Left hindlimb (tissue), 1 donor: ENCODE measurements at places on chromosomes 16 and 17.
A peak's percentile ranks its signal among the peaks of the same experiment; 100 is the strongest.

DNA sequence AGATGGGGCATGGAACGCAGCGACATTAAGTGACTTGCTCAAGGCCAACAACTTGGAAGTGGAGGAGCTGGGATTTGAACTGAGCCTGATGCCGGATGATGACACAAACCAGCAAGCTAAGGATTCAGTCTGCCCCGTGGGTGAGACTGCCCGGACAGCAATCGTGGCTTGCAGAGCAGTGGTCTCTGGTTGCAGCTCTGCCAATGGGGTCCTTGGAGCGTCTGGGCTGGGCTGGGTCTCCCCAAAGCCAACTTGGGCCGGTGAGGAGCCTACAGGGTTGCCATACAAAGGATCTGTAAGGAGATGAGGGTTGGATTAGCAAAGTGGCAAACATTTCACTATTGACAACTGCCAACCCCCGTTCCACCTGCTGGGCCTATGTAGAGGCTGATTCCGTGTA is 2.6 kb upstream of the CRISPLD2 start:
- peak; percentile 18 for DNase-seq

GRCh38 chr17:6506679-6507231 is 49.6 kb downstream of the PITPNM3 start:
- DNase-seq: no peak

- no peak for DNase-seq
Observed at GRCh38 chr16:20956319-20956718, 55.7 kb downstream of the LYRM1 start.

- peak; percentile 56 for DNase-seq
Observed at GRCh38 chr17:10050597-10051101, 145.6 kb upstream of the RCVRN start.

DNA sequence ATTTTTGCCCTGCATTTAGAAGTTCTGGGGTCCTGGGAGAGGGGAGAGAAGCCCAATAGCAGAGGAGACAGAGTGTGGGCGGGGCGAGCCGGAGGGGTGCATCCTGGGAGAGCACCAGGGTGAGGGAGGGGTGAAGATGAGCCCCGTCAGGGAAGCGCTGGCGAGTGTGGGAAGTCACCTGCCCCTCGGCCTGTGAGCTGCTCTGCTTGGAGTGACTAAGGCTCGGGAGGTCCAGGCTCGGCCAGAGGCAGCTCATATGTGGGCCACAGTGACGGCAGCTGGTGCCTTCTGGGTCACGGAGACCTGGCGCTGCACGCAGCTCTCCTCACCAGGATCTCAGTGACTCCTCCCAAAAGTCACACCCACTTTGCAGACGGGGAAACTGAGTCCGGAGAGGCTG is 1.1 kb downstream of the ZG16B start:
- no peak for DNase-seq

DNA sequence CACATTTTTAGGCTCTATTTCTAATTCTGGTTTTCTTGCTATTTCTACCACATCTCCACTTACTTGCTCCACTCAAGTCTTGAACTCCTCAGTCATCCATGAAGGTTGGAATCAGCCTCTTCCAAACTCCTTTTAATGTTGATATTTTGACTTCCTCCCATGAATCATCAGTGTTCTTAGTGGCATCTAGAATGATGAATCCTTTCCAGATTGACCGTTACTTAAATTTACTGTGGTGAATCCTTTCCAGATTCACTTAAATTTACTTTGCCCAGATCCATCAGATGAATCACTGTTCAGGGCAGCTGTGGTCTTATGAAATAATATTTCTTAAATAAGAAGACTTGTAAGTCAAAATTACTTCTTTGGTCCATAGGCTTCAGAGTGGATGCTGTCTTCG is 32.4 kb downstream of the CLTC start:
- no peak for DNase-seq

GRCh38 chr17:32914181-32914580 is 13.8 kb upstream of the TMEM98 start:
- no peak for DNase-seq

DNA sequence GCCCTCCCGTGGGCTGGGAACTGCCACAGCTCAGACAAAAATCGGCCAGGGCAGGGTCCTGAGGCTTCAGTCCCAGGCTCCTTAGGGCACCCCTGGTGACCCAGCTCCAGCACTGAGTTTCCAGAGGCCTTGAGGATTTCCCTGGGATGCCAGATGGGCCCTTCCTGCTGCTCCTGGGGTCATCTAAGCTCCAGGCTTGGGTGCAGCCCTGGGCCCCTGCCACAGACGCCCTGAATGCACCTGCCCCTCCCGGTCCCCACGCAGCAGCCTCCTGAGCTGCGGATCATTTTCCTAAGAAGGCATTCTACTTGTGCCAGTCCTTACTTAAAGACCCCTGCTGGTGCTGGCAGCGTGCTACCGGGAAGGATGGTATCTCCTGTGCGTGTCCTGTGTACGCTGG is 6.0 kb upstream of the RNPS1 start:
- DNase-seq: no peak

GRCh38 chr17:68196394-68197090 is 51.3 kb upstream of the AMZ2 start:
- DNase-seq: no peak

- no peak for DNase-seq
Observed at GRCh38 chr16:65318590-65319257, 196.9 kb upstream of the CDH11 start.

GRCh38 chr16:12837291-12837690 is 33.6 kb upstream of the CPPED1 start:
- no peak for DNase-seq

GRCh38 chr17:40870136-40870535 is 3.1 kb upstream of the KRT12 start:
- DNase-seq: no peak

DNA sequence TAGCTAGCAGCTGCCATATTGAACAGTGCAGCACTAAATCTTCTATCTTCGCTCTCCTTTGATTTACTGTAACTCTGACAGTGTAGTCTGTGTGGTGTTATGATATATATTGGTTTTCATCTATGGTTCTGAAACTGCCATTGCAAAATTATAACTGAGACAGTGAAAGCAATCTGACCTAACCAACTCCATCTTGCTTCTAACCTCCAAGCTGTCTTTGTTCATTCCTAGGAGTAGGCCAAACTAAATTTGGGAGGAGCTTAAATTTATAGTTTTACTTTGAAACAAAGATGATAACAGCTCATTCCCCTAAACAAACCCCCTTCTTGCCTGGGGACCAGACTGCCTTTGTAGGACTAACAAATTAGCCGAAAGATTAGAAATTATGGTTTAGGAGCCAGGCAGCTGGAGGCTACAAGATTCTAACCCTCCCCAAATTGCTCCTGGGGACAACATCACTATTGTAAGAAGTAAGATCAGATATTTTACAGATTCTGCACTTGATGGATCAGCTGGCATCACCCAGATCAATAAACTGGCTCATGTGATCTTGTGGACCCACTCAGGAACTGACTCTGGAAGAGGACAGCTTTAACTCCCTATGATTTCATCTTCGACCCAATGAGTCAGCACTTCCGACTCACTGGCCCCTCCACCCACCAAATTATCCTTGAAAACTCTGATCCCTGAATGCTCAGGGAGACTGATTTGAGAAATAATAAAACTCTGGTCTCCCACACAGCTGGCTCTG is 47.0 kb upstream of the FBXO47 start:
- DNase-seq: no peak

DNA sequence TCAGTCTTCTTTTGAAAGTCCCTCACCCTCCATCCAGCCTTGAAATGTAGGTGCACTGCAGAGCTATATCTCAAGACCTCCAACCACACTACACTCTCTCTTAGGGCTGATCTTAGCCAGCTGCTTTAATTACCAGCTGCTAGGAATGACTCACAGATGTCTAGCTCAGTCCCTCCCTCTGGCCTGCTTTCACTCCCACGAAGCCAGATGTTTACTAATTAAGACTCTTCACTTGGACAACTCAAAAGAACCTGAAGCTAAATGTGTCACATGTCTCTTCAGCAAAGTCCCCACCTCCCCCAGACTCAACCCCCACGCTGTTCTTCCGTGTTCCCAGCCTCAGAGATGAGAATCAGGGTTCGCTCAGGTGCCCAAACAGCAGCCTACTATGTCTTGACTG is 2.6 kb downstream of the GTF3C1 start:
- no peak for DNase-seq

GRCh38 chr16:85371948-85372347 is 241.2 kb upstream of the GSE1 start:
- DNase-seq: no peak

DNA sequence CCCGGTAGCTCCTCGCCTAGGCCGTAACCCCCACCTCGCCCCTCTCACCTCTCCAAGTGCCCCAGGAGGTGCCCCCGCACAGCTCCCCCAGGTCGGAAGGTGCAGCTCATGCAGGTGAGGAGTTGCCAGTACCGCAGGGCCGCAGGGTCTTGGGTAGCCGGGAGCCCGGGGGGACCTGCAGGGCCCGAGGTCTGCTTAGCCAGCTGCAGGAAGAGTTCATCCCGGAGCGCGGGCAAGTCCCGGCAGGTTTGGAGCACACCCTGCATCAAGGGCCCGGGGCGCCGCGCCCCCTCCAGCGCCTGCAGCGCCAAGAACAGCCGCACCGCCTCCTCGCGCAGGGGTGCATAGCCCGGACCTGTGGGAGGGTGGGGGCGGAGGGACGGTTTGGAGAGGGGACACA is 4.8 kb downstream of the PLEKHH3 start:
- DNase-seq: no peak

DNA sequence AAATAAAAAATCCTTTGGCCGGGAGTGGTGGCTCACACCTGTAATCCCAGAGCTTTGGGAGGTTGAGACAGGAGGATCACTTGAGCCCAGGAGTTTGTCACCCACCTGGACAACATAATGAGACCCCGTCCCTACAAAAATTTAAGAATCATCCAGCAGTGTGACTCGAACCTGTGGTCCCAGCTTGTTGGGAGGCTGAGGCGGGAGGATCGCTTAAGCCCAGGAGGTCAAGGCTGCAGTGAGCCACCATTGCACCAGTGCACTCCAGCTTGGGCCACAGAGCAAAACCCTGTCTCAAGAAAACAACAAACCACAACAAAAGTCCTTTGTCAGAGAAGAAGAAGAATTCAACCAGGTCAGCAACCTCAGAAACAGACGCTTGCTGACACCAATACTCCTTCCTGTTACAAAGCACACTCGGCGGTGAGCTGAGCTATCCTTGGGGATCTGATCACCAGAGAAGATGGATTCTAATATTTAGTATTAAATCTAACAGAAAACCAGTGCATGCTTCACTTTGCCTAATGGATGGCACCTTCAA is 12.9 kb upstream of the PVALEF start:
- DNase-seq: peak; percentile 1

DNA sequence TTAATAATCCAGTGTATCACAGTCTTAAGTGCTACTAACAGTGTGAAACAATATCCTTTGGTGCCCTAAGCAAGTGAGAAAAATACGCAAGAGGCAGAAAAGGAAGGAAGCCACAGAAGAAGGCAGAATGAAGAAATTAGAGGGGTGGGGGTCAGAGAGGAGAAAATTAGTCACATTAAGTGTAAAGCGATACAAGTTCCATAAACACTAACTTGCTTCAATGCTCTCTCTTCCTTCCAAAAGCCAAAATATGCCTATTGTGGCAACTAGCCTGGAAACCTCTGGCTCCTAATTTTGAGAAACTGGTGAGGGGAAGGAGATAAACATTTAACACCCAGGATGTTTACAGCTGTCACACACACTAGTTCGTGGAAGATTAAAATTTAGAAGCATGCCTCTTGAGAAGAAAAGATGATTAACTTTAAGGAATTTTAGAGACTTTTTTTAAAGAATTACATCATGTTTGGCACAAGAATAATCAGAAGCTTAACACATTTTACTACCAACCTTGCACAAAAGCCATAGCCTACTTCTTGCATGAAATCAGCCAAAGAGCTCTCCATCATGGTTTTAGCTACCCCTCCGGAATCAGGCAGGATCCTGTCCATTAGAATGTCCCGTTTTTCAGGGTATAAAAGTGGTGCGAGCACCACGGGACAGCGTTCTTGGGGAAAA is 44.7 kb downstream of the CNOT1 start:
- no peak for DNase-seq

- DNase-seq: no peak
Observed at GRCh38 chr17:64470625-64471024, 21.7 kb downstream of the MILR1 start.

GRCh38 chr16:7513429-7513828 is 180.8 kb downstream of the RBFOX1 start:
- no peak for DNase-seq

- DNase-seq: peak; percentile 10
Observed at GRCh38 chr16:87150262-87150661, 166.9 kb downstream of the C16orf95 start.

GRCh38 chr16:15792563-15792971 is 64.3 kb downstream of the MYH11 start:
- no peak for DNase-seq
